CD4-positive, alpha-beta T cell treated with Interleukin-2 at 100 ng/mL for 4 hours (primary cell): ENCODE measurements at places on chromosomes 12 and 14.

GRCh38 chr12:89470741-89471509, 53.7 kb downstream of the GALNT4 start:
- peak; percentile 75 for DNase-seq

GRCh38 chr12:131606218-131606901, 104.5 kb upstream of the SFSWAP start:
- peak; percentile 53 for DNase-seq

GRCh38 chr12:18361433-18361832, 100.1 kb downstream of the PIK3C2G start:
- DNase-seq: no peak

DNA sequence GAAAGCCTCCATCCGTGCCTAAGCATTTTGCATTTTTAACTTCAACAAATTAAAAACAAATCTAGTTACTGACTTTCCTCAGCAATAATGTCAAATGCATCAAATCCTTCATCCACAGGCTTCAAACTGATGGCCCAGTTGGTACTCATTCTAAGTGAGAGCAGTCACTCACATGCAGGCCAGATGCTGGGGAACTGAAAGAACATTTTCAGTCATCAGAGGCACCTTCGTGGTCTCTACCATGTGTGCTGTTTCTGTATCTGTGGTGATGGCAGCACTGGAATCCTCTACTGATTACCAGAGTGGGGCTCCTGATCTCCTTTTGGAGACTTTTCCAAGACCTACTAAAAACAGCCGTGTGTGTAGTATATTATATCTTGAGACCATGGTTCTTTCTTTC, 145.2 kb downstream of the PRIMA1 start:
- DNase-seq: no peak

DNA sequence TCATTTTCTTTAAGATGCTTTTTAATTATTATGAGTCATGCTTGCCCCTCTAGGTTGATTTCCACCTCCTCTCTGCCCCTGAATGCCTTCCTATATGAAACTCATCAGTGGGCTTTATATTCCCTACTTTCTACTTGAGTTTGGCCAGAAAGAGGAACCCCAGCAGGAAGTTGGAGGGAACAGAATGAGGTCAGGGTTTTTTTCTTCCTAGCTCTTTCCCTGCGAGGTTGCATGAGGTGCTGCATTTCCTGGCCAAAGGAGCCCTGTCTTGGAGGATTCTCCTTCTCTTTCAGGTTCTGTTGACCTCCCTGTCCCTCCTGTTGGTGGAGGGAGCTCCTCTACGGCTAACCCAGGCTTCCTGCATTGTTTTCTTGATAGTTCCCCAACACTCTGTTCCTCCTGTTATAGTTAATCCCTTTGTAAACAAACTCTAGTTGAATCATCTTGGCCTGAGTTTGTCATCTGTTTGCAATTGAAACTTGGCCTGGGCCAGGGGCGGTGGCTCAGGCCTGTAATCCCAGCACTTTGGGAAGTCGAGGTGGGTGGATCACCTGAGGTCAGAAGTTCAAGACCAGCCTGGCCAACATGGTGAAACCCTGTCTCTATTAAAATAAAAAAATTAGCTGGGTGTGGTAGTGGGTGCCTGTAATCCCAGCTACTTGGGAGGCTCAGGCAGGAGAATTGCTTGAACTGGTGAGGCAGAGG, 15.3 kb upstream of the SPIC start:
- DNase-seq: no peak
